ENCODE measurements at places on chromosomes 11 and 22.

DNA sequence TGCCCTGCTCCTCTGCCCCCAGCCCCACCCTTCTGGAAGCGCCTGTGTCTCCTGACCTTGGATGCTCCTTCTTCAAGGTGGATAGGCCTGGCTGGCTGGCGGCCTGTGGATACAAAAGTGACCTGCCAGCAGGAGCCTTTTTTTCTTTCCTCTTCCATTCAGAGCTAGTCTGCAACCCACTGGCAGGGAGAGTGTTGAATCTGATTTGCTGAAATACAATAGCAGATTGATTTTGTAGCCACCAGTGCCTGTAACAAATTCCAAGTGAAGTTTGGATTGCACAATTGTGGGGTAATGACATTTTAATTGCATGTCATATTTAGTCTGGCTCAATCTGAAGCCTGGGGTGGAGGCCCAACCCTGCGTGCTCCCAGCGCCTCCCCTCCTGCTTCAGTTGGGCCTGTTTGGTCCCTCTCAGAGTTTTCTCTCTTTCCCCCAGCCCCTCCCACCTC lies 97.2 kb downstream of the GRIK4 start:
- DNase-seq, result no peak

DNA sequence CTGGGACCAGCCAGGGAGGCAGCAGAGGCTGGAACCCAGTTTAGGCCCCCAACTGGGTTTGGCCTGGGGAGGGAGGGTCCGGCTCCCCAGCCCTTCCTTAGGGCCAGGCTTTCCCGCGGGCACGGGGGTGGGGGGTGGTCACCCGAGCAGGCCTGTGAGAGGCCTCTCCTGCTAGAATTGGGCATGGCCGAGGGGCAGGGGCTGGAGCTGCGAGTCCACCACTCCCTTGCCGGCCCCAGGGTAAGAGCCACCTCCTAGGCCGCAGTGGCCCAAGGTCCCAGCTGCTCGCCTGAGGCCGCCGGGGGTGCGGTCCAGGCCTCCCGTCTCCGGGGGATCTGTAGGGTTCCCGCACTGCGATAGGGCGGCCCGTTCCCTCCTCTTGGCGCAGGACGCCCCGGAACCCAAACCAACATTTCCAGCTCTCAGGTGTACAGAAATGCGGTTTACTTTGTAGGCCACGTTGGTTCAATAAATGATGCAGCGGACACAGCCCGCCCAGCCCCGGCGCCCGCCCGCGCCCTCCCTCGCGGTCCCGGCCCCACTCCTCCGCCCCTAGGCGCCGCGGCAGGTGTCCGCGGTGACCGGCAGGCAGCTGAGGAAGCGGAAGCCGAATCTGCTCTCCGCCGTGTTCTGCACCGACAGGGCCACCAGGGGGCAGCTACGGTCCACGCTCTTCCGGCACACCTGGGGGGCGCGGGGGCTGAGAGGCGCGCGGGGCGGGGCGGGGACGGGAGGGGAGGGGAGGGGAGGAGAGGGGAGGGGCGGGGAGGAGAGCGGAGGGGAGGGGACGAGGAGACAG lies 5.9 kb downstream of the LMNTD2 start:
- DNase-seq, result peak; percentile 76

GRCh38 chr11:60994541-60995080 lies 23.1 kb downstream of the CD6 start:
- DNase-seq, result no peak

GRCh38 chr11:118092907-118093571 lies 6.3 kb upstream of the SMIM35 start:
- no peak for DNase-seq

DNA sequence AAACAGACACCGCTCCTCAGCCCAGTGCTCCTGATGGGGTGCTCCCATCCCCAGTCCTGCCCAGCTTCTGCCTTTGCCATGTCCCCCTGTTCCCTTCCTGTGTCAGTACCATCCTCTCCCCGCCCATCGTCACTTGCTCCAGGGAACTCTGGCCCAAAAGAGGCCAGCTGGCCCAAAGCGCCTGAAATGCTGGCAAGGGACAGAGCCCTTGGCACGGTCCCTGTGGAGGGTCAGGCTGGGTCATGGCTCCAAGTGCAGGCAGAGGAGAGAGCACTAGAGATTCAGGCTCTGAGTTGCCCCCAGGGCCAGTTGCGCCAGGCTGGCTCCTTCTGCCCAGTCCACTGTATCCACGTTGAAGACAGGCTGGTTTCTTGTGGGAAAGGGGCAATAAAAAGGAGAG lies 8.4 kb upstream of the HDHD5 start:
- DNase-seq, result no peak

DNA sequence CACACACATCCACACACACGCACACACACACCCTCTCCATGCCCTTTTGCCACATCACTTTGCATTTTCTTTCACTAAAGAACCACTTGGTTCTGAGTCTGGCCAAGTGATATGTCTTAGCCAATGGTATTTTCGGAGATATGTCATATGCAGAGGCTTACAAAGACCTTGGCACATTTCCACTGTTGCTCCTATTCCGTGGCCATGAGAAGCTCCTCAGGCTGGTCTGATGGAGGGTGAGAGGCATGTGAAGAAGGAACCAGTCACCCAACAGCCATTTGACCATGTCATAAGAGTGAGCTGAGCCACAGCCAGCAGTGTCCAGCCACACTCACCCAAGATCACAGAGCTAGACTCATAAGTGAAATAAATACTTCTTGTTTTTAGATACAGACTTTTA lies 212.6 kb upstream of the NAV2 start:
- no peak for DNase-seq

- DNase-seq, result no peak
Observed at GRCh38 chr11:20261526-20261925, 101.3 kb upstream of the DBX1 start.

DNA sequence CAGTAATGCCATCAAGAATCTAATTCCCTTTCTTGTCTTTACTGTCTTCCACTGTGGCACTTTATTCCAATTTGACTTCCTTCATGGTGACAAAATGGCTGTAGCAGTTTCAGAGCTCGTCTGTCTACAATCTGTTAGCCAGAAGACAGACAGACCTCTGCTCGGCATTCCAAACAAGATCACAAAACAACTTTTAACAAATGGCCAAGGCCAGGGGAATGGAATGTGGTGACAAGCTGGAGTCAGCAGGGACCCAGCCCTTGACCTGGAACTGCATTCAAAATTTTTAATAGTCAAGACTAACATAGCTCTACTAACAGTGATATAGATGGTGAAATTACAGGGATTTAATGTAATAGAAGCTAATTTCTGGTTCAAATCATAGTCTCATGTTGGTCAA lies 637.2 kb downstream of the ETS1 start:
- no peak for DNase-seq

DNA sequence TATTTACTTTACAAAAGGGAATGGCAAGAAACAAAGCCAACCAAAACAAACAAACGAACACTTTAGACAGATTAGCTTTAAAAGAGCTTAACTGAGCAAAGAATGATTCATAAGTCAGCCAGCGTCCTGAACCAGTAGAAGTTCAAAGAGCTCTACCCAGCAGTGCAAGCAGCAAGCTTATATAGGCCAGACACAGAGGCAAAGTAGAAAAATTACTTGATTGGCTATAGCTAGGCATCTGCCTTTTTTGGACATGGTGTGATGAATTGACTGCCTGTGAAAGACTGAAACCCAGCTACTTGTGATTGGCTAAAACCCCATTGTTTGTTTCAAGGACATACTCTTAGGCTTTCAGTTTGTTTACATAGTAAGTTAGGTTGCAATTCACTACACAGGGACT lies 2120.0 kb upstream of the RAG2 start:
- no peak for DNase-seq

DNA sequence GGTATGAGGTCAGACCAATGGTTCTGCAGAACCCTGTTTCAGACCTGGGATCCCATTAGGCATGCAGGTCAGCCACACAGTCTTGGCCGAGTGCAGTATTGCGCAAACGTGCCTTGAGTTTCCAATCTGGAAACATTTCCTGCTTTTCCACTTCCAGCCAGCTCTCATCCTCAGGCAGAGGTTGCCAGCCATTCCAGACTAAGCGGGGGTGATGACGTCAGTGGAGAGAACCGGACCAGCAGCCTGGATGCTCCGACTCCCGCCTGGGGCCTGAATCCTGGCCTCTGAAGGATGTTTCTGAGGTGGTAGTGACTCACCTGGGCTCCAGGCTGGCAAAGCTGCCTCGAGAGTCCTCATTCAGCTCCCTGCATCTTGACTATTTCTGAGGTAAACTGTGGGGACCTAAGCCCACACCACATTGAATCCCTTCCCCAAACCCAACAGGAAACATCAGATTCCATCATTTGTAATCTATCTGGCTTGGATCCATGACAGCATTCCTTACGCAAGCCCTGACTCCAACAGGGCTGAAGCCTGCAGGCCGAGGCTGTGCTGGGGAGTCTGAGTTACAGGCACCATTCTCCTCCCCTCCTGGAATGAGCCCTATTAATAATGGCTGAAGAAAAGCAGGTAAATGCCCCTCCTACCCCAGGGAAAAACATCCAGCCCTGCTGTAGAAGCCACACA lies 83.0 kb downstream of the ABTB2 start:
- DNase-seq, result no peak

DNA sequence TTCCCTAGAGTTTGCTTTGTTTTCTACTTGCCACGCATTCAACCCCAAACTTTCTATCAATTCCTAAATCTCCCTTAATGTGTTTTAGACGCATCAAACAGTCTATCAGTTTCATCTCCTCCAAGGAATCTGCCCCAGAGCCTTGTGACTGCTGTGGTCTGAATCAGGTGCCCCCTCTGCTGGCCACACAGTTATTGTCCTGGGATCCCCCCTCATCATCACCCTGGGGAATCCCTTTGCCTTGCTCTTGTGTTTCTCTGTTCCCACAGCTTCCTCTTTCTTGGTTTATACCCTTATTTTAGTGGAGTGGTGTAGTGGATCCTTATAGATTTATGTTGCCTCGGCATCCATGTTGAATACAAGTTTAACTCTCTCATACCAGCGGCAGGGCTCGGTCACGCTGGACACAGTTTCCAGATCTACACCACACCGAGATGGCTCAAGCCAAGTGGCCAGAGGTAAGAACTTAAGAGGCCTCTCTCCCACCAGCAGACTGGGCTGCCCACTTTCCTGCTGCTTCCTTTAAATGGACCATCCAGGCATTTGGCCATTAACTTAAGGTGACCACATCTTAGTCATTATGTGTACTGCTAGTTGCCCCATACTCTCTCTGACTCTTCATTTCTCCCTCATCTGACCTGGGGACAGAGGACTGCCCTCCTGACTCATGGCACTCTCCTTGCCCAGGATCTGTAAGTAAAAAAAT lies 8.2 kb downstream of the UPB1 start:
- peak; percentile 37 for DNase-seq

DNA sequence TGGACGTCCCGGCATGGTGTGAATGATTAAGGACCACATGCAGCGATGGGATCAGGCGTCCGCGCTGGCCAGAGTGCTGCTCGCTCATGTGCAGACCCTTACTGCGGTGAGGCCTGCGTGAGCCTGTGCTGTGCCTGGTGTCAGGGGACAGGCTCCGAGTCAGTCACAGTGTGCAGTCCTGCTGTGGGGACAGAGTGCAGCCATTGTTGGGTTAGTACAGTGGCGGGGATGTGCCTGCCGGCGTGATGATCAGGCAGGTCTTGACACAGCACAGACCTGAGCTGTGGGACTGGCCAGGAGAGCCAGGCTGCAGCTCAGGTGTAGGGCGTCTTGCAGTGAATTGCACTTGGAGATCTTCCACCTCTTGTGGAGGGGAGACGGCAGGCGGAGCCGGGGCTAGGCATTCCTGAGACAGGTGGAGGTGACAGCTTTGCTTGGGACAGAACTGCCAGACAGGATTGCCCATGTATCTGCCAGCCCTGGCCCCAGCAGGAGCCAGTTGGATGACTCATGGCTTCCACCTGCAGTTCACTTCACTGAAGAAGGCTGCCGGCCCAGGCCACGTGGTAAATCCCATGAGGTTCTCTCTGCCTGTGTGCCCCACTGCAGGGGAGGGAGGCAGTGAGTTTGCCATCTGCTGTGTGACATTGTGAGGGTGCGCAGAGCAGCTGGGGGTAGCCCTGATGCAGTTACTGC lies 17.3 kb downstream of the TRMU start:
- no peak for DNase-seq

GRCh38 chr11:84522331-84522730 lies 1104.8 kb downstream of the DLG2 start:
- DNase-seq, result no peak

DNA sequence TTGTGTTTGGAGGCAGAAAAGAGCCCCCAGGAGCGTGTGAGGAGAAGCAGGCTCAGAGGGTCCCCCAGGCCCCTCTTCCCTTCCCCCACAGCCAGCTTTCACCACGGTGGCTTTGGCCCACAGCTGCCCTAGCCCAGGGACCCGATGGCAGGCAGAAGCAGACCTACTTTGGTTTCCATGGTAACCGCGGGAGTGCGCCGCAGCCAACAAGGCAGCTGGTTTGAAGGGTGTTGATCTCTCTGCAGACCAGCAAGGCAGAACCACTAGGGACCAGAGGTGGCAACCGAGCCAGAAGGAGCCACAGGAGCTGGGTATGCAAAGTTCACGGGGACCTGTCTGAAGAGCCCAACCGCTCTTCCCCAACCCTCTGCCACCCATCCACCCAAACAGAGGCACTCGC lies 69.4 kb downstream of the BUD13 start:
- no peak for DNase-seq

- no peak for DNase-seq
Observed at GRCh38 chr22:42077486-42078125, 1.9 kb upstream of the SMDT1 start.

- no peak for DNase-seq
Observed at GRCh38 chr22:18008136-18008535, 16.2 kb downstream of the MICAL3 start.

DNA sequence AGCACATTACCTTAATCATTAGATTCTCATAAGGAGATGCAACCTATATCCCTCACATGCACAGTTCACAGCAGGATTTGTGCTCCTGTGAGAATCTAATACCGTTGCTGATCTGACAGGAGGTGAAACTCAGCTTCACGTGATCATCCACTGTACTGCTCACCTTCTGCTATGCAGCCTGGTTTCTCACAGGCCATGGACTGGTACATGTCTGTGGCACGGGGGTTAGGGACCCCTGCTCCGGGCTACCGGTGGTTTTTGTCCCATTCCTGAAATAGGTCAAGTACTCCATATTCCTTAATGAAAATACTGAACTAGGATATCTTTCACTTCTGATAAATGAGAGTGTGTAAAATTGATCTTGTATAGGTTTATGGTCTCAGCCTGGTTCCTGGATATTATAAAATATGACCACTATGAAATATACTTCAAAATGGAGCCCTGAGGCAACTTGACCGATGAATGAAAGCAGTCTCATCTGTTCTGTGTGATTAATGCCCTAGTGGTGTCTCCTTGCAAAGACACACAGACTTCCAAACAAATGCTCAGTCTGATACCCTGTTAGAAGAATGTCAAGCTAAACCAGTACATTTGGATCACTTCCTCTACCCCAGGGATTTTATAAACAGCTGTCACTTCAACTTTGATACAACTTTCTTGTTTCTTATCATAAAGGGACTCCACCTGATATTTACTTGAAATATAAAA lies 492.9 kb upstream of the ANO3 start:
- DNase-seq, result no peak

GRCh38 chr11:126914166-126914565 lies 86.4 kb downstream of the KIRREL3 start:
- no peak for DNase-seq

DNA sequence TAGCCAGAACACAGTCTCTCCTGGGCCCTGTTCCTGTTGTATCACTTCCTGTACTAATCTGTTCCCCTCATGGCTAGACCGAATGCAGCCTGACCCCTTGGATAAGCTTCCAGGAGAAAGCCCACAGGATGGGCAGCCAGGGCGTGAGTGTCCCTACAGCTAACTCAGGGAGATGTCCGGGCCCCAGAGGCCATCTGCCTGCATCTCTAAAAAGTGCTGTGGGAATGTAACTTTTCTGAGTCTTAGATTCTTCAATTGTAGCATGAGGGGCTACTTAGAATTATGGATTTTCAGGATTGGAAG lies 7.7 kb upstream of the MALAT1 start:
- no peak for DNase-seq

GRCh38 chr22:20744456-20744855 lies 29.5 kb upstream of the SERPIND1 start:
- no peak for DNase-seq

Measured in effector CD4-positive, alpha-beta T cell (primary cell).